Cerebellar cortex (tissue), 1 donor: ENCODE measurements at places on chromosomes 11 and 22.

DNA sequence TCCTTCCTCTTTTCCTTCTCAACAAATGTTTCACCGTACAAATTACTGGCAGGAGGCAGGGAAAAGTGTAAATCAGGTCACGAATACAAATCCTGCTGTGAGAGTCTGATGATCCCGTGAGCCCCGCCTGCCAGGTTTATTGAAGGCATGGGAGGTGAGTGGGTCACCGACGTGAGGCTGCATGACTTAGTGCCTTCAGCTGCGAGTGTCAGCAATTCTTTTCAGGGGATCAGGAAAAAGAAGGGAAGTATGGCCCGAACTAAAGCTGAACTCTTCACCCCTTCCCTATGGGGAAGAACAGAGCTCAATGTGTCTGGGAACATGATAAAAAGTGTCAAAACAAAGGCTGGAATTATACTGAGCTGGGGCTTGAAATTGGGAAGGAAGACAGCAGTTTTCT, 166.2 kb downstream of the OPCML start:
- peak; percentile 3 for DNase-seq

GRCh38 chr11:86740628-86741483, 59.5 kb upstream of the PRSS23 start:
- peak; percentile 47 for DNase-seq

GRCh38 chr11:107116358-107116757, 98.1 kb upstream of the GUCY1A2 start:
- DNase-seq = no peak

DNA sequence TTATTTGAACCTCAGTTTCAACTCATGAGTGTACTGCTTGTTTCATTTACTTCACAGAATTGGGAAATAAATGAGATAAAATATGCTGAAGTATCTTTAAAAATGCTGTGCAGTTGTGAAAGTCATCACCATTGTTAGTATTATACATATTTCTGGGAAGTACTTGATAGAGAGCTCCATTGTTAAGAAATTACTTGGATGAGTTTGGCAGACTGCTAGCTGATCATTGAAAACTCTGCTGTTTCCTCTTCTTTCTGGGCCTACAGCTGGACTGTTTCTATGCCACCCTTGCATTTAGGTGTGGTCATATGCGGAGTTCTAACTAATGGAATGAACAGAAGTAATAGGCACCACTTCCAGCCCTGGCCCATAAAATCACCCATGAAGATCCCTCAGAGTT, 10.0 kb downstream of the SIK2 start:
- no peak for DNase-seq

- DNase-seq = no peak
Observed at GRCh38 chr22:46900549-46900948, 138.1 kb downstream of the TBC1D22A start.

DNA sequence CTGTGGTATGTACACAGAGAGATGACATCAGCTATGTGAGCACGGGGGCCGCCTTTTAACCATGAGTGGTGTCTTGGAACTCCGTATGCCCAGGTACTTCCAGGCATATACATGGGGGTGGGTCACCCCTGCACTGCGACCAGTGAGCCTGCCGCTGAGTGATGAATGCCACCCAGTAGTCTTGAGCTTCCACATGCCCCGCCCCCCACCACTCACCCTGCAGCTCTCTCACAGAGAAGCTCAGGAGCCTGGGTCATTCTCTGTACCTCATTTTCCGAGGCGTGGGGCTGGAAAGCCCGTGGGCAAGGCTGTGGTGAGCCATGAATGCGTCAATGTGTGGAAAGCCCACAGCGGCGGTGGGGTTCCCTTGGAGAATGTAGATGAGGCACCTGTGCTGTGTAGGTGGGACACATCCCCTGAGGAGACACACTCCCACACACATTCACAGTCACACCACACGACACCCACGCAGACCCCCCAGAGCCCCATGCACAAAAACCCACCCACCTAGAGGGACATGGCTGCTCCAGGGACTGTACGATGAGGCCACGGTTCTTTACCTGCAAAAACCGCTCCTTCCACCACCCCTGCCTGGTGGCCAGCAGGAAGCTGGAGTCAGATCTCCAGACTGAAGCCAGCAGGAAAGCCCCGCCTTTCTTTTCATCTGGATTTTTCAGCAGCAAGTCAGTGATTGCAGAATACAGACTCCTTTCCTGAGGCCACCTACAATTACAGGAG, 67.6 kb downstream of the PIWIL3 start:
- no peak for DNase-seq

DNA sequence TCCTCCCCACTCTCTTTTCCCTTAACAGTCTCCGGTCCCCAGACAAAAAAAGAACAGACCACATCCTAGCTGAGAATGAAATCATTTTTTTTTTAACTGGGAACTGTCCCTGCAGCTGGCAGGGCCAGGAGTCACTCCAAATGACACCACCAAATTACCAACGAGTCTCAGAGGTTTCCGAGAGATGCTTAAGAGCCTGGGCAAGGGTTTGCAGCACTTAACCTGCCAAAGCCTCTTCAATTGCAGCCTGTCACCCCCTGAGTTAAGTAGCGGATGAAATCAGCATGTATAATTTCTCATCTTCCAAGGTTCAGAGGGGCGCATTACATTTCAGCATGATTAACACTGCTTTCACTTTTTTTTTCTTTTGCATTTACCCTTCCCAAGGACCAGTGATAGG, 71.8 kb downstream of the TENM4 start:
- DNase-seq = no peak

GRCh38 chr11:66842501-66842895, 743 bp upstream of the RCE1 start:
- no peak for DNase-seq

DNA sequence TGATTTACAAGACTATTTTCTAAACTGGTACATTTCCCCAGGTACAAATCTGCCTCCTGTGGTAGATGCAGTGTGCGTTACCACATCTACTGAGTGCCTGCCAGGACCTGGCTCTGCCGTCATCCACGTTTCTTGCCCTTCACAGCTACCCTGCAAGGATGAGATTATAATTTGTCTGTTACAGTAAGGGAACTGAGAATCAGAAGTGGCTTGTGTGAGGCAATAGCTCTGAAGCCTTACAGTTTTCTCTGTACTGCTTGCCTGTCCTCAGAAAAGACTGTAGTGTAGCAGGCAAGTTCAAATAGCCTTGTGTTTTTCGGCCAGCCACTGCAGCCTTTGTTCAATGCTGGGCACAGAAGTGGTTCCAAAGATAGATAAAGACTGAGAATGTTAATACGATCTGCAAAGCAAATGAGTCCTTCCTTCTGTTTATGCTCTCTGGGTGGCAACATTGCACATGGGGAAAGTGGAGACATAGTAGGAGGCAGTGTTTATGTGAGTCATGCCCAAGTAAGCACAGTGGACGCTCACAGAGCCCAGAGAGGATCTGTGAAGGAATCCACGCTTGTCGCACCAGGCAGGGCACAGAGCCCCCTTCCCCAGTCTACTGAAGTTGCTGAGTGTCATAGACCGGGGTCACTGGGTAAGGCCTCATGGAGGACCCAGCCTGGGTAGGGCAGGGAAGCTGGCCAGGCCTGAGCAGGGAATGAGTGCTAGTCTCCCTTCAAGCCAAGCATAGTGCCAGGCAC, 49.1 kb downstream of the MICAL2 start:
- peak; percentile 62 for DNase-seq

DNA sequence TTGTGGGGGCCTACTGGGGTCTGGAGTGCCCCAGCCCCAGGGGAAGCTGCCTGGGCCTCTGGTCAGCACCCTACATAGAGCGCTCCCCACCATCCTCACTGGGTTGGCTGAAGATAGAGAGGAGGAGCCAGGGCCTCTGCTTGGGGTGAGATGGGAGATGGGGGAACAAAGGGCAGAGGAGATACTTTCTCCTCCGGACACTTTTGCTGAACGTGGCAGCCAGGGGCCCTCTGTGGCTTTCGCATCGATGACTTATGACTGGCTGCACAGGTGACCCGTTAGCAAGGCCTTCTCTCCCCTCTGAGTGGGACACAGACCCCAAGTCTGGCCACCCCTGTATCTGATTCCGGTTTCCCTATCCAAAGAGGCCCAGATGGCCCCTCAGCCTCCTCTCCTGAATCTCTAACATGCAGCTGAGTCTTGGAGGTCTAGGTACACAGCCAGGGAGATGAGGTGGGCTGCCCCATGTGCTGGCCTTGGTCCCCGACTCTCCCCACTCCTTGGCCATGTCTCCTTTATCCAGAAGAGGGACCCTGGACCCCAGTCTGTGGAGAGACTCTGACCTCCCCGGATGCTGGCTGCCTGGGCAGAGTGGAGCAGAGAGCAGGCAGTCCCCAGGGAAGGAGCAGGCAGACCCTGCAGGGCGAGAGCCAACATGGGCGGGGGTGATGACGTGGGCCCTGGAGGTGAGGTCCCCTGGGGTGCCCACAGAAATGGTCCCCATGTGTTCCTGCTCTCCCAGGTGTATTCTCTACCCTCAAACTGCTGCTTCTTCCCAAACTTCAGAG, 59.3 kb upstream of the NECTIN1 start:
- no peak for DNase-seq

GRCh38 chr11:19714387-19715363, 2.0 kb downstream of the NAV2 start:
- peak; percentile 75 for DNase-seq

DNA sequence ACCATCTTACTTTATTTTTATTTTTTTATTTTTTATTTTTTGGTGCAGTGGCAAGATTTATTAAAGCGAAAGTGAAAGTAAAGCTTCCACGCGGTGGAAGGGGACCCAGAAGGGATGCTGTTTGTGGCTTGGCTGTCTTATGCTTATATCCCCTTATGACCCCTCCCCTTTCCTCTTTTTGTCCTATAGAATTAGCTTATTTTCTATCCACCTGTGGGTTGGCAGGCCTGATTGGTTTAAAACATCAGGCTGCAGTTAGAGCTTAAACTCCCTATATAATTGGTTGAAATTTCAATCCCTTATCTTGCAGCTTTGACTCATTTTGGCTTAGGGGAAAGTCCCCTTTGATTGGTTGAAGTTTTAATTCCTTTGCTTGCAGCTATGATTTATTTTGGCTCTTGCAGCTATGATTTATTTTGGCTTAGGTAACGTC, 50.5 kb downstream of the NNMT start:
- DNase-seq = no peak

GRCh38 chr11:125591649-125592304, 875 bp upstream of the STT3A start:
- no peak for DNase-seq

DNA sequence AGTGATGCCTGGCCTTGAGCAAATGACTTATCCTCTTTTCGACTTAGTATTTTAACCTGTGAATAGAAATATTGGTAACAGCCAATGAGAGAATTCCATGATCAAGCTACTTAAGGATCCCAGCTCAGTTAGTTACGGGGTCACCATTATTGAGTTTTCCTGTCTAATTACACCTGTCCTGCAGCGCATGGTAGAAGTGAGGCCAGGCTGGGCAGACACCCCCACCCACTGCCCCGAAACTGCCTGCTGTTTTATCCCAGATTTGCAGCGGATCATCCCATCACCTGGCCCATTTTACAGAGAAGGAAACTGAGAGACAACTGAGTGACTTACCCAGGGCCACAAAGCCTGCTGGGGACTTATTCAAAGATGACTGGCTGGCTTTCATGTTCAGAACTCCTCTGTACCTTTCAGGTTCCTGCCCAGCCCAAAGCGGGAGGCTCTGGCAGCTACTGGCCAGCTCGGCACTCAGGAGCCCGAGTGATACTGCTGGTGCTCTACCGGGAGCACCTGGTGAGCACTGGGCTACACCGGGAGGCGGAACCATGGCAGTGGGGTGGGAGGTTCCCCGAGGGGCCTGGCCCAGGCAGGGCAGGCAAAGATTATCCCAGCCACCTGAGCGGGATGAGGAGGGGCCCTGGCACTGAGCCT, 1.4 kb downstream of the MUS81 start:
- no peak for DNase-seq

DNA sequence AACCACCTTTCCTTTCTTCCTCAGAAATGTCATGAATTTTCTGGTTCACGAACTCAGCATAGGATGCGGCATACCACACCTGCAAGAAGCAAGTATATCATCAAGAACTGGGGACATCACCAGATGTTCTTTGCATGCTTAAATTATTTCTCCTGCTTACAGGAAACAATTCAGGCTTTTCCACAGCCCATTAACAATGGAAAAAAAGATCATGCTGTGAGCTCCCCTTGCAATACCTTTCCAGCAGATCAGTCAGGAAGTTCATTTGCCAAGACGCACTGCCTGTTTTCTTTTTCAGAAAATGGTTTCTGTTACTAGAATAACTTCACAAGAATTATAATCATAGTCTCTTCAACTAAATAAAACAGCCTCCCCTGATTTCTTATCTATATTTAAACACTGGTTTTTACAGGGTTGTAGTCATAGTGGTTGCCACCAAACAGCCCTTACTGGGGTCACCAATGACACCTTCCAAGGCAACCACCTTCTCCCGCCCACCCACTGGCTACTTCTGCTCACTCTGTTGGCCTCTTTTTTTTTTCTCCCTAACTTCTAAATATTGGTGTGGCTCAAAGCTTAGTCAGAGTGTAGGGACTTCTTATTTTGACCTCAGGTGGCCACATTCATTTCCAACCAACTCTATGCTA, 42.3 kb upstream of the NFRKB start:
- peak; percentile 58 for DNase-seq

DNA sequence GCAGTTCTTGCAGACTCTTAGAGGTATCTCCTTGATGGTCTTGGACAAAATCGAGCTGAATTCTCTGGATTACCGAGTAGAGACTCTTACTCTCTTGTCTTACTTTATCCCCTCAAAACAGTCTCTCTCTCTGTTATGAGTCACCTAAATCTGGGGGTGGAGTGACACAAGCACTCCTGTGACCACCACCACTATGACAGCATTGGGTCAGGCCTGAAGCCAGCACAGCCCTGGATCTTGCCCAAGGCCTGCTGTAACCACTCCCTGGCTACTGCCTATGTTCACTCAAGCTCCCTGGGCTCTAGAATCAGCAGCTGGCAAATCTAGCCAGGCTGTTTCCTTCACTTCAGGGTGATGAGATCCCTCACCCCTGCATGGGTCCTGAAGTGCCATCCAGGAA, 662.5 kb downstream of the LUZP2 start:
- no peak for DNase-seq

- DNase-seq = no peak
Observed at GRCh38 chr11:129751511-129751910, 64.1 kb upstream of the TMEM45B start.

DNA sequence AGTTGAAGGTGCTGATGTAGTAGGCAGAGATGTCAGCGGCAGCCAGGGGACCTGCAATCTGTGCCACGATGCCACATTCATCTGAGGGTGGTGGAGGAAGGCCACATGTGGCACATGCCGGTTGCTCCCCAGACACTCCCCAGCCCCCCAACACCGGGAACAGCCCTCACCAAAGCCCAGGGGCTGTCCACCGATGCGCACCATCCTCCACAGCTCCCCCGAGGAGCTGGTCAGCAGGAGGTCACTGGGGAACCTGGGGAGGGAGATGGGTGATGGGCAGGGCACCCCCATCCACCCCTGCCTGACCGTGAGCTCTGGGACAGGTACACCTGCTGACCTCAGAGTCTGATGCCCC, 3.5 kb downstream of the CASTOR1 start:
- DNase-seq = no peak

DNA sequence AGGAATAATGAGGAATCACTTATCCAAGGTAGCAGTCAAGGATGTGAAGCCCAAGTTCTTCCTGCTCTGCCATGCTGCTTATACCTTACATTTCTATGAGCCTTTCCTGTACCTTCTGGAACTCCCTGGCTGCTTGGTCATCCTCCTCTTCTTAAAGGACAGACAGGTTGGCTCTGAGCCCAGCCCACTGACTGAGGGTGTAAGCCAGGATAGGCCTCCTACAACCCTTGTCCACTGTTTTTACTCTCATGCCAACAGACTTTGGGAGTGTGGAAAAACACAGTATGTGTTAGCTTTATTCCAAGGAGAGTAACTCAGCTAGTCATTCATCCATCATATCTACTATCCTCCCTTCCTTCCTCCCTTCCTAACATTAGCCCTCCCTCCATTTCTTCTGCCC, 47.5 kb downstream of the IRAG1 start:
- DNase-seq = no peak

GRCh38 chr22:47837703-47838102, 1075.3 kb downstream of the TBC1D22A start:
- no peak for DNase-seq
